ENCODE measurements at places on chromosomes 12 and 14.

- no peak for DNase-seq
These were observed 3.7 kb upstream of the BEGAIN start for GRCh38 chr14:100590726-100591452.

DNA sequence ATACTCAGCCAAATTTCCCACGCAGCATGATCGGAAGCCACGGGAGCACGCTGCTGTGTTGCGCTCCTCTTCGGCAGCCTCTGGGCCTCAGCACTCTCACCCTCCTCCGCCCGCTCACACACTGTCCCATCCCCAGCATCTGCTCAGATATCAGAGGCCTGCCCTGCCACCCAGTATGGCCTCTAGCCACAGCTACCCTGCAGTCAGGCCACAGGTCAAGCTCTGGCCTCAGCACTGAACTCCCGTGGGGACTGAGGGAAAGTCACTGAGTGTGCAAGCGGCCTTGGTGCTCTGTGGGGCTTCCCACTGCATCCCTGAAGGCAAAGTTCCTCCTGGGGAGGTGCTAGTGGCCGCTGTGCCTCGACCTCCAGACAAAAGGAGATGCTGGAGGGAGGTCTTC lies 2.0 kb downstream of the KRT77 start:
- DNase-seq: no peak

- DNase-seq: no peak
These were observed 263.9 kb downstream of the KCNC2 start for GRCh38 chr12:74945771-74946198.

DNA sequence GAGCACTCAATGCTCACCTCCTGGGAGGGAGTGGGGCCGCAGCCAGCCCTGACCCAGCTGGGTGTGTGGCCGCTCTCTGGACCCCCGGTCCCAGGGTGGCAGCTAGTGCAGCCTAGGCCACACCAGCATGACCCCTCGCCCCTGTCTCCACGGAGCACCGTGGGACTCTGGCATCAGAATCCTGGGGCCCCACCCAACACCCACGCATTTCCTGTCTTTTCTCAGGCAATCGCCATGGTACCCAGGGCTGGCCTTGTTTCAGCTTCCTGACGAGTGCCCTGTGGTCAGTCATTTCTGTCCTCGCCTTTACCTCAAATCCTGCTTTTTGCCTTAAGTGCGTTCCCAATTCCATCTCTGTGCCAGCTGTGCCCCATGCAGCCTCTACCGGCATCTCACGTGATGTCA lies 15.9 kb downstream of the PACS2 start:
- DNase-seq: no peak

GRCh38 chr12:128570191-128571065 lies 253.3 kb downstream of the SLC15A4 start:
- DNase-seq: no peak

- no peak for DNase-seq
These were observed 21.6 kb upstream of the CHST11 start for GRCh38 chr12:104435175-104435574.

DNA sequence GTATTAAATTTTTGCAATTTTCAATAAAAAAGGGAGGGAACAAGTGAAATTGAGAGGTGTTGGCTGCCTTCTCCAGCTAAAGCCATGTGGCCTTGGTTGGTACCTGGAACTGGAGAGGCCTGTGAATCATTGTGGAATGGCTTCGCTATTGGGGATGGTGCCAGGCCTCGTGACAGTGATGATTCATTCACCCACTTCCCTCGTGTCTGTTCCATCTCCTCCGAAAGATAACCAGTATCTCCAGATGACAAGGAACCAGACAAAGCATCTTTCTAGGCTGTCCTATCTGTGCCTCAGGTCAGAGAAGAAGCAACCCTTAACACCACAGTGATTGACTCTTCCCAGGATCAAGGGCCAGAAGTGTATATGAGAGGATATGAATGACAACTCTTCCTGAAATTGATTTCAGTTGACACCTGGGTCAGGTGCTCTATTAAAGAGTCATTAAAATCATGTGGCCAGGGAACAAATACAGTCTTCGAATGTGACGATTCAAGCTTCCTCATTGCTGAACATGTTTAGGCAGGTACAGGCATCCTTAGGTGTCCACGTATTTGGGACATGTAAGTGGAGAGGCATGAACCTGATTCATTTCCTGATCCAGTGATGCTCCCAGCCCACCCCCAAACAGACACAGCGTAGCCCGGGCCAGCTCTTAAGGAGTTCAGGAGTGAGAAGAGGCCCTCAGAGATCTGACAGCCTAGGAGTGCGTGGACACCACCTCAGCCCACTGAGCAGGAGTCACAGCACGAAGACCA lies at the start of gene RNASE7:
TSS of gene RNASE7 (plus strand) at position 687 of the 758 bp plus-strand sequence. CDS start 631 bp downstream, outside the sequence.
- DNase-seq: no peak

GRCh38 chr14:58665773-58666500 lies 28.2 kb downstream of the DACT1 start:
- no peak for DNase-seq
